ENCODE measurements at places on chromosomes 16 and 17.

- no peak for DNase-seq
Observed at GRCh38 chr16:6836766-6837165, 495.9 kb upstream of the RBFOX1 start.

DNA sequence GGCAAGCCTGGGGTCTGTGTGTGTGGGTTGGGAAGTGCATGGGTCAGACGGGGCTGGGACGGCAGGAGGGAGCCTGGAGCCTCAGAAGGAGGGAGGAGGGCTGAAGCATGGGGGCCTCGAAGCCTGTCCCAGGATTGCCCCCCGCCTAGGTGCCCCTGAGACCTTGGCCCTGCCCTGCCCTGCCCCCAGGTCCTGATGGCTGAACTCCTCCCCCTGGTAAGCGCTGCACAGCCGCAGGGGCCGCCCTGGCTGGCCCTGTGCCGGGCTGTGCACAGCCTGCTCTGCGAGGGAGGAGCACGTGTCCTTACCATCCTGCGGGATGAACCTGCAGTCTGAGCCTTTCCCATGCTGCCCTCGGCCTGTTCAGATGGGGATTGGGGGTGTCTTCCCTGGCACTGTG, 4.4 kb downstream of the TEDC2 start:
- DNase-seq, result no peak

- DNase-seq, result no peak
Observed at GRCh38 chr17:38705523-38705802, 390 bp downstream of the MLLT6 start.

DNA sequence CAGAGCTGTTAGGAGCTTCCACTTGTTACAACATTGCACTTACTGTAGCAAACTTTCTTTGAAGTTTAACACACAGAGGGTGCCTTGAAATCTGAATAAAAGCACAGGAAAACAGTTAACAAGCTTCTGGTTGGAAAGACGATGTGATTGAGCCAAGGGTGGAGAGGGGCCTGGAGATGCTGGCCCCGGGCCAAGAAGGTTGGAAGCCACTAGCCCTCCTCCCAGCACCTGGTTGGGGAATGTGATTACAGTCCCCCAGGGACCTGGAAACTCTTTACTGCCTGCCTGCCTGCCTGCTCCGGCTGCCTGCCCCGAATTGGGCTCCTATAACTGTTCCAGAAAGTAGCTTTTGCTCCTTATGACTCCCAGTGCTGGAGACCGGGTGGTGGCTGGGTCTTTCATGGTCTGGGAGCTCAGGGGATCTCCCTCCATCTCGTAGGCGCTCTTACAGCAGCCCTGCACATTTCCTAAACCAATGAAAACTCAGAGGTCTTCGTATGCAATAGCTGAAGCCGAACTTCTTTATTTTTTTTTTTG, 48.0 kb upstream of the ZFHX3 start:
- DNase-seq, result no peak

- no peak for DNase-seq
Observed at GRCh38 chr16:19524616-19525384, 1.1 kb downstream of the CCP110 start.

GRCh38 chr17:30113213-30113612, 3.4 kb upstream of the NSRP1 start:
- DNase-seq, result no peak

GRCh38 chr17:70298929-70299531, 129.7 kb downstream of the KCNJ2 start:
- no peak for DNase-seq
